Activated naive CD4-positive, alpha-beta T cell (primary cell): ENCODE measurements at places on chromosomes 12 and 14.

DNA sequence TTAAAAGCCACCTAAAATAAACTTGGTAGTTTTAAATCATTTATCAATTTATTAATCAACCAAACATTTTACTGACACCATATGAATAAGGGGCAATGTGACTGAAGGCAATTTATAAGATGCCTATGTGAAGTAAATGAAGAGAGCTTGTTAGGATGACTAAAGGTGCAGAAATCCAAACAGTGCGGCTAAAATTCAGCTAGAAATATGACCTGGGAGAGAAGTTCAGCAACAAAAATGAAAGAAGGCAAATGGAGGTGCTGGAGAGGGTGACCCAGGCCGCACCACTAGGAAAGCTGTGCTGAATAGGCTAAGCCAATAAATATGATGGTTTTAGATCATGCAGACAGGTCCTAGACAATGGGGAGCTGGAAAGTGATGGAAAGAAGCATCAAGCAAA lies 403.7 kb downstream of the BTG1 start:
- no peak for DNase-seq

DNA sequence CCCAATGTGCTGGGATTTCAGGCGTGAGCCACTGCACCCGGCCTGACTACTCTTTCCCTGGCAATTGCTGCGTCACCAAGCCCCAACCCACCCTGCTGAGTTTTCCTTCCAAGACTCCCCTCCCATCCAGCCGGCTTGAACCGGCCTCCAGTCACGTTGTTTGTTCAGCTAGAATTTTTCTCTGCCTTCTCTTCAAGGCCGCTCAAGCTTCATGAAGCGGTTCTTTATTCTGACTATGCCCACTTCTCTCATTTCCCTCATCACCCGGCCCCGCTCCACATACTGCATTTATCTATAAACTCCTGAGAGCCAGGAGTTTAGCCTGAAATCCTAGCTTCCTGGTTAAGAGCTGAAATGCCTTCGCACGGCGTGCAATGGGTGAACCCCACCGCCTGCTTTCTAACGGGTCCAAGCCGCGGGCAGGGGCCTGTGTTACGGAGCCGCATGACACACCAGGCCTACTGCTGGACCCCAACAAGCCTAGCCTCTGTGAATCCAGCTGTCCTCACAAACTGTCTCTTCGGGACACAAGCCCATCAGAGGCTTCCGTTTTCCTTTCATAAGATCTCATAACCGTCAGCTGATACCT lies 999 bp upstream of the DCAF4 start:
- no peak for DNase-seq

- DNase-seq, result no peak
Measured at GRCh38 chr14:58746261-58746660, 108.5 kb downstream of the DACT1 start.

GRCh38 chr12:38886064-38886463 lies 19.3 kb downstream of the CPNE8 start:
- DNase-seq, result no peak

- no peak for DNase-seq
Measured at GRCh38 chr12:105803292-105803691, 335.5 kb downstream of the NUAK1 start.

GRCh38 chr14:53295985-53296582 lies 143.0 kb upstream of the DDHD1 start:
- no peak for DNase-seq

- no peak for DNase-seq
Measured at GRCh38 chr14:103732868-103733620, 17.4 kb downstream of the ZFYVE21 start.

- DNase-seq, result no peak
Measured at GRCh38 chr12:7176595-7176994, 12.9 kb upstream of the PEX5 start.

GRCh38 chr12:9037431-9037830 lies 48.1 kb downstream of the KLRG1 start:
- no peak for DNase-seq

GRCh38 chr12:5177096-5177495 lies 133.4 kb downstream of the KCNA5 start:
- no peak for DNase-seq

GRCh38 chr14:80535171-80535570 lies 323.9 kb upstream of the DIO2 start:
- DNase-seq, result no peak

GRCh38 chr12:127125607-127126259 lies 1141.2 kb upstream of the TMEM132C start:
- no peak for DNase-seq
